ENCODE measurements at places on chromosomes 7 and 10.

DNA sequence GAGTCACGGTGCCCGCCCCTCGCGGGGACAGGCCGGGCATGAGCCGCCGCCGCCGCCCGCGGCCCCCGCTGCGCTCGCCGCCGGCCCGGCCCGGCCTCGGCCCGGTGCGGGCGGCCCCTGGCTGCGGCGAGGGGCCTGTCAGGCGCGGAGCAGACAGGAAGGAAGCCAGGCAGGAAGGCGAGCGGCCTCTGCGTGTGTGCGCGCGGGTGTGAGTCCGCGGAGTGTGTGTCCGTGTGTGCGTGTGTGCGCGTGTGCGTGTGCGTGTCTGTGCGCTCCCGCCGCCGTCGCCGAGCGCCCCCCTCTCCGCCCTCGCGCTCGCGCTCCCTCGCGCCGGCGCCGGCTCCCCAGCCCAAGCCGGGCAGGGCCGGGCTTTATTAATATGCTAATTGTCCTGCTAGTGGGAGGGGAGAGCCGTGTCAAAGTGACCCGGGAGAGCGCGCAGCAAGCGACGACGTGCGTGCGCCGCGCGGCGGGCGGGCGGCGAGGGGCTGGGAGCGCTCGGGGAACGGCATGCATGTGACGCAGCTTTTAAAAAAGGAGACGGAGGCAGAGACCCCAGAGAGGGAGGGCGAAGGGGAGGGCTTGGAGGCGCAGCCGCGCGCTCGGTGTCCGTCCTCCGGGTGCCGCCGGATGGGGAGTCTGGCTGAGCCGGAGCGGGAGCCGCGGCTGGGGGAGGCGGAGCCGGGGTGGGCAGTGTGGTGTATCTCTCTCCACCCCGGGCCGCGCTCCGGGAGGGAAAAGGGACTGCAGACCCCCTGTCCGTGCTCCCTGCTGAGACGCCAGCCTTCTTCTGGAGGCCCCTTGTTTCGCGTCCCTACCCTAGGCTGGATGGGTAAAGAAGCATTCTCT lies at the start of gene LDB1:
Gene LDB1, minus strand, starts transcription at position 227 of the 849 bp plus-strand sequence. CDS start 258 bp downstream, outside the sequence.
- DNase-seq, result peak; percentile 66

- no peak for DNase-seq
These were observed 70.4 kb upstream of the HECTD2 start for GRCh38 chr10:91339729-91340128.

GRCh38 chr7:152462995-152463708 lies 27.3 kb upstream of the KMT2C start:
- DNase-seq, result no peak

GRCh38 chr7:83547526-83547925 lies 101.4 kb downstream of the SEMA3E start:
- DNase-seq, result peak; percentile 21

DNA sequence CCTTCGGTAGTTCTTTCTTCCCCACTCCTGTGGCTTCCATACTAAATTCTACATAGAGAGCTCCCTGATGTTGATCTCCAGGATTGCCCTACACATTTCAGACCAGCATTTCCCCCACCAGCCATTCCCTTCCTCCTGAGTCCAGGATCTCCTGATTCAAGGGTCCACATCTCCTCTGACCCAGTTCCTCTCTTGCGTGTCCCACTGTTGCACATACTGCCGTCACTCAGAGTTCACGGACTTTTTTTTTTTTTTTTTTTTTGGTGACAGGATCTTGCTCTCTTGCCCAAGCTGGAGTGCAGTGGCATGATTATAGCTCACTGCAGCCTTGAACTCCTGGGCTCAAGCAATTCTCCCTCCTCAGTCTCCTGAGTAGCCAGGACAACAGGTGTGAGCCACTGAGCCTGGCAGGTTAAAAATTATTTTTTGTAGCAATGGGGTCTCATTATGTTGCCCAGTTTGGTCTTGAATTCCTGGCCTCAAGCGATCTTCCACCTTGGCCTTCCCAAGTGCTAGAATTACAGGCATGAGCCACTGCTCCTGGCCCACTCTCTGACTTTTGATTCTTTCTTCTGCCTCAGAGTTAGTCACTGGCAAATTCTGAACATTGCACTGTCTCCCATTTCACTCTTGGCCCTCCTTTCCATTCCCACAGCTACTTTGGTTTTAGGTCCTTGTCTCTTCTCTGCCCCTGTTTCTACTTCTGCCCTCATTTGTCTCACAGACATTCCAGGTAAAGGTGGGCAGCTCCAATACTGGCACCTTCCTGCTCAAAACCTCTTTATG lies 29.6 kb upstream of the ZRANB1 start:
- no peak for DNase-seq

DNA sequence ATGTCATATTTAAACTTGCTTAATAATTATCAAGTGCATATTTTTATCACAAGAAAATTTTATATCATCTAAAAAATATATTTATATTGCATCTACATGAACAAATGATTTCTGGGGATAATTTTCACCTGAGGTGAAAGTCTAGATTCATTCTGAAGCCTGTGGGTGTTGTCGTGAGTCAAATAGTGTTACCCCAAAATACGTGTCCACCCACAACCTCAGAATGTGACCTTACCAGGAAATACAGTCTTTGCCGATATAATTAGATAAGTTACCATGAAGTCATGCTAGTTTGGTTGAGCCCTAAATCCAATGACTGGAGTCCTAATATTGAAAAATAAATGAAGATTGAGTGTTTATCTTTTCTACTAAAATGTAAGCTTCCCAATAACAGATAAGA lies 203.0 kb upstream of the MDFIC start:
- no peak for DNase-seq

DNA sequence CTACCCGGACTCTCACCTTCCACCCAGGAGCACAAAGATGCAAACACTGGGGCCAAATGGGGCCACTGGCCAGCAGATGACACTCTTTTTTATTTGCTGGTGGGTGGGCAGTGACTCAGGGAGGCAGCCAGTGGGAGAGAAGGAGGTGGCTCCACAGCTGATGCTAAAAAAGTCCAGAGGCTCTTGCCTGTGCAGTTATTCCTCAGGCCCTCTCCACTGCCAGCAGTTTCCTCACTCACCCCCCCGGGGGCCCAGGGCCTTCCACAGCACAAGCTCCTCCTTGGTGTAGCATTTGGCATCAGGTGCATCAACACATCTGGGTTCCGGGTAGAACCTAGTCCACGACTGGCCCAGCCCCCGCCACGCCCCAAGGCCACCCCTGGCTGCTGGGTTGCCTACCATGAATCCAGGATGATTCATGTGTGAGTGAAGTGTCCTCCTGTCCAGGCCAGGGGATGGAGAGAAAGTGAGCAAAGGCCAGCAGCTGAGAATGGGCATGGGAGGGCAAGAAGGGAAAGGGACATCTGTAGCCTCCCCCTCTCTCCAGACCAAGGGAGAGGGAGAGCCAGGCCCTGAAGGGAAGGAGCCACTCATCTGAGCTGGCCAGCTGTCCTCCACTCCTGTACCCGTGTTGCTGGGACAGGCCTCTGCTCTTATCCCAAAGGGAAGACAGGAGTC lies 1.7 kb upstream of the KCNH2 start:
- no peak for DNase-seq

- DNase-seq, result no peak
These were observed 27.8 kb downstream of the SLC26A5 start for GRCh38 chr7:103418241-103418640.

DNA sequence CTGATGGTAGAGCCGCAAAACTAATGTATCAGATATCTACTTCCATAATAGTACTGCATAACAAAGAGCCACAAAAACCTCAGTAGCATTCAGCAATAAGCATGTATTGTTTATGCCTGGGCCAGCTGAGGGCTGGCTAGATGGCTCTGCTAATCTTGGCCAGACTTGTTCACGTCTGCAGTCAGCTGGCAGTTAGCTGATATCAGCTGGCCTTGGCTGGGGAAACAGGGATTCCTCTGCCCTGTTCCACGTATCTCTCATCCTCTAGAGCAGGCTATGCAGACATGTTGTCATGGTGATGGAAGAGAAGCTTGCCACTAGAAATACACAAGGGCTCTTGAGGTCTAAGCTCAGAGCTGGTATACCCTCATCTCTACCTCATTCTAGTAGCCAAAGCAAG lies 62.9 kb downstream of the GRM8 start:
- DNase-seq, result no peak

DNA sequence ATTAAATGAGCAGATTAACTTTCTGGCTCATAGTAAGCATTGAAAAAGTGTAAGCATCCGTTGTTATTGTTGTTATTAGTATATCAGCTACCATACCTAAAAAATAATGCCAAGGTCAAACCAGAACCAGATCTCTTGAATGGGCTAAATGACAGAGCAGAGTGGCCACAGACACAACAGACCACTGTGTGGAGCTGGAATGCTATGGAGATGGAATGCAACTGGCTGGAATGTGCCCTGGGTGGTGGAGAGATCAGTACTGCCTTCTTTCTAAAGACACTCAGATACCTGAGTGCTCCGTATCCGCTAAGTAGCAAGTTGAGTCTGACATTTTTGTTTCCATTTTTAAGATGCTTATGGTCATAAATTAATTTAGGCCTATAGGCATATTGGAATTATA lies 20.5 kb upstream of the DNAJB12 start:
- DNase-seq, result no peak

GRCh38 chr10:110364531-110364937 lies 59.8 kb upstream of the SMNDC1 start:
- DNase-seq, result no peak

GRCh38 chr7:2613931-2614600 lies 17.7 kb upstream of the TTYH3 start:
- DNase-seq, result no peak

DNA sequence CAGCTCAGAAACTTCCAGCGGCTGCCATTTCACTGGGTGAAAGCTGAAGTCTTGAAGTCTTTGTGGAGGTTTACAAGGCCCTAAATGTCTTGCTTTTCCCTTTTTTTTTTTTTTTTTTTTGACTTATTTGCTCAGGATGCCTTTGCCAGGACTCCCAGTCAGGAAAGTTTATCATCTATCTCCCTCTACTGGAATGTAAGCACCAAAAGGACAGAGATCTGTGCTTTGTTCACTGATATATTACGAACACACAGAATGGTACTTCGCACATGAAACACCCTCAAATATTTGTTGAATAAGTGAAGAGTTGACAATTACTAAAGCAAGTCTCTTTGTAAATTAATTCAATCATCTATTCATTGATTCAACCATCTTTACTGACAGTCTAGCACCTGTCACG lies 23.2 kb downstream of the ABCB4 start:
- DNase-seq, result no peak
